ENCODE measurements at places on chromosomes 5 and 9.
A peak's percentile ranks its signal among the peaks of the same experiment; 100 is the strongest.

- DNase-seq, result no peak
These were observed 27.4 kb downstream of the IRX2 start for GRCh38 chr5:2724031-2724581.

- peak; percentile 0 for DNase-seq
These were observed 40.7 kb downstream of the KIAA0825 start for GRCh38 chr5:94577466-94578245.

DNA sequence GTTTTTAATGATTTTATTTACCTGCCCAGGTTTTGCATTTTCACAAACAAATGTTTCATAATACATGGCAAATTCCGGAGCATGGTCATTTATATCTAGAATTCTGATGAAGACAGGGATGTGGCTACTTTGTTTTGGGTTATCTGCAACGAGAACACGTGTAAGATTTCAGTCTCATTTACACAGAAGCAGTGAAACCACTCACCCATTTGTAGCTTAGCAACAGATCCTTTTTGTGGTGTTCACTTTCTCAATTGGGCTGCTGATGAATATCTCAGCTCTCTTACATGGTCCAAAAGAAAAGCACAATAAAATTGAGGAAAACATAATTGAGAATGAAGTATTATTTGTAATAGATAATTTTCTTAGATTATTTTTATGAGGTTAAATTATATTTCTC, 148.6 kb downstream of the CDH9 start:
- DNase-seq, result no peak

- no peak for DNase-seq
These were observed 214.5 kb upstream of the RASA1 start for GRCh38 chr5:87053146-87053545.

DNA sequence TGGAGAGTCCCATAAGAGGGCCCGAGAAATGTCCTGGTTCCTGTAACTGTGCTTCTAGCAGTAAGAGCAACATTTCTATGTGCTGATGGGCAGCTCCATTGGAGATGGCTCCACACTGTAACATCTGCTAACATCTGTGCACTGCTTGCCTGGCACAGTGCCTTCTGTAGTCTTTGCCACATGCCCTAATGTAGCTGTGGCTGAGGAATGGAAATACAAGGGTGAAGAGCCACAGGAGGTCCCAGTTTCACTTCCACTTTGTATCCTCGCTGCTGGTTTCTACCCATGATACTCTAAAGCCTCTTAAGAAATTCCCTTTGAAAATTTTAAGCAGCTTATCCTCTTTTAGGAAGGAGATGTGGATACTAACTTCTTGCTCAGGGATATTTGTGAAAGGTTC, 97.4 kb downstream of the HOMER1 start:
- DNase-seq, result no peak

DNA sequence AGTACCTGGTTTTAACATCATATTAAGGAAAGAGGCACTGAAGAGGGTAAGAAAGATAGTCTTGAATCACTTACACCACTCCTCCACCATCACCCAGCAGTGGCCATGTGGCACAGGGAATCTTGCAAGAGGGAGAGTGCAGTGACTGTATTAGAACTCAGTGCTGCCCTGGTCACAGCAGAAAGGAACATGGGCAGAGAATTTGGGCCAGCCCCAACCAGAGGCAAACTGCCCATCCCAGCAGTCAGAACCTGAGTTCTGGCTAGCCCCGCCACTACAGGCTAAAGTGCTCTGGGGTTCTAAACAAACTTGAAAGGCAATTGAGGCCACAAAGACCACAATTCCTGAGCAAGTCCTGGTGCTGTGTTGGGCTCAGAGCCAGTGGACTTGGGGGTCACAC, 16.7 kb upstream of the EFNA5 start:
- no peak for DNase-seq

DNA sequence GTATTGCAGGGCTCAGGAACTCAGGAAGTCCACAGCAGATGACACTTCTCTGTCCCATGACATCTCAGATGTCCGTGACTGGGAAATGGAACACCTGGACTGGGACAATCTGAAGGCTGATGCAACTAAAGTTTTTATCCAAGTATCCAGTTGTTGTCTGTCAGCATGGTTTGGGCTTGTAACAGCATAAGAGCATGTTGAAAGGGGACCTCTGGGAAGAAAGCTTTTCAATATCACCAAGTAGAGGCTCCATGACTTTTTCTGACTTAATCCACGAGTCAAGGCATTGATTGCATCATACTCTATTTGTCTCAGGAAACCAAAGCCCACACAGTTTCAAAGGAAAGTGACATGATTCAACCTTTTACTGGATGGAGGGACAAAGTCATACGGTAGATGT, 807.7 kb downstream of the MTRR start:
- peak; percentile 3 for DNase-seq

- DNase-seq, result no peak
These were observed 183.2 kb upstream of the POU5F2 start for GRCh38 chr5:93924628-93925027.

DNA sequence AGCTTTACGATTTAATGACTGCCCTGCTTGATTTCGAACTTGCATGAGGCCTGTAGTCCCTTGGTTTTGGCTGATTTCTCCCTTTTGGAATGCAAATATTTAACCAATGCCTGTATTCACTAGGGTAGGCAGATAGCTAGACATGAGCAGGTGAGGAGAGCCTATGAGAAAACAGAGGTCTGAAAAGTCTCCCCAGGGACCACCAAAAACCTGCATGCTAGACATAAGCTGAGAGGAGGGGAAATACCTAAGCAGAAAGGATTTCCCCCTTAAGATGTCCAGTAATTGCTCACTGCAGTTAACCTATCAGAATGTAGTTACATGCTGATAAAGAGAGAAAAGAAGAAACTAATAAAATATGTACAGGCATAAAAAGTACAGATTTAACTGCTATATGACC, 667.4 kb upstream of the SEMA6A start:
- no peak for DNase-seq

- DNase-seq, result no peak
These were observed 14.7 kb downstream of the TNFAIP8 start for GRCh38 chr5:119370486-119370885.

GRCh38 chr9:113648048-113648447, 184.5 kb downstream of the RGS3 start:
- DNase-seq, result no peak

DNA sequence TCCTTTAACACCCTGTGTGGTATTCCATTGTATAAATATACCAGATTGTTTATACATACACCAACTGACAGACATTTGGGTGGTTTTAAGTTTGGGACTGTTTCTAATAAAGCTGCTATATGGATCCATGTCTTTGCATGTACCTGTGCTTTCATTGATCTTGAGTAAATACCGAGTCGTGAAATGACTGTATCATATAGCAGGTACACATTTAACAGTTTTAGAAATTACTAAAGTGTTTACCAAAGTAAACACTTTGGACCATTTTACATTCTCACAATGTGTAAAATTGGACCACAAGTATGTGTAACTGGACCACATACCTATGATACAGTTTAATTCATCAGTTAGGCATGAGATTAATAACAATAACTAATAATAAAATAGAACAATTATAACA, 175.2 kb downstream of the FBXL17 start:
- DNase-seq, result no peak

- DNase-seq, result no peak
These were observed 72.6 kb downstream of the GPBP1 start for GRCh38 chr5:57246426-57246825.

DNA sequence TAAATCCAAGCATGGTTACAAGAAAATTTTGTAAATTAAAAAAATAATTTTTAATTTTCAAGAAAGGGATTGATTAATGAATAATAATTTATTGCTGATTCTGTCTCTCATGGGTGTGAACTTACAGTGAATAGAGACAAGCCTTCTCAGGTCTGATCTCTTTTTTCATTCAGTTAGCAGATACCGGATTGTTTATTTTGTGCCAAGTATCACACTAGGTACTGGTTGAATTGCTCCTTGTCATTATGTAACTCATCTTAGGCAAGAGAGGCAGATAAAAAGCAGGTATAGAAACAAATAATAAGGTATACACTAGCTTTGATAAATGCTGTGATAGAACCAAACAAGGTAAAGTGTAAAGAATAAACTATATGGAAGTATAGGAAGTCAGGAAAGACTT, 283.3 kb downstream of the PJA2 start:
- DNase-seq, result no peak

DNA sequence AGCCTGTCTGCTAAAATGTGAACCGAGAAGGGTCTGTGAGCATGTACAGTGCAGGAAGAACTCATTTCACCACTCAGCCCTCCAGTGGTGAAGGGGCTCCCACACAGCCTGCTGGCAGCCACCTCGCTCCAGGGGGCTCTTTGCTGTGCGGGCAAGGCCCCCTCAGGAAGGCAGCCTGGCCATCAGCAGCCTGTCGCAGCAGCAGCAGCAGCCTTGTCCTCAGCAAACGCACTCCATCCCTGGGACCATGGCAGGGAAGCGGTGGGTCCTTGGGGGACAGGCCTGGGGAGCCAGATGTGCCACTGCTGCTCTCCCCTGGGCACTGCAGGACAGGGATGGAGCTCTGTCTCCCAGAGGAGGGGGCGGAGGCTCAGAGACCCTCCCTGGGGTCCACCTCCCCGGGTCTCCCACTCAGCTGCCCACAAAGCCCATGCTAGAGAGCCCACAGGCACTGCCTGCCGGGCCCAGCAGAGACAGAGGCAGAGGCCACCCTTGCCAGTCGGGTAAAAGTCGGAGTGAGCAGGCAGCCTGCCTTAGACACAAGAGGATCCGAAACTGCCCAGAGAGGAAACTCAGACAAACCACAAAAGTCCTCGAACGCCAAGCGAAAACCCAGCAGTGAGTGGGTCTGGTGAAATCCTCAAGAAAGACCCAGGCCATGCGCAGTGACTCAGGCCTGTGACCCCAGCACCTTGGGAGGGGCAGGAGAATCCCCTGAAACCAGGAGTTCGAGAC, 8.0 kb downstream of the BRD3 start:
- DNase-seq, result peak; percentile 12

DNA sequence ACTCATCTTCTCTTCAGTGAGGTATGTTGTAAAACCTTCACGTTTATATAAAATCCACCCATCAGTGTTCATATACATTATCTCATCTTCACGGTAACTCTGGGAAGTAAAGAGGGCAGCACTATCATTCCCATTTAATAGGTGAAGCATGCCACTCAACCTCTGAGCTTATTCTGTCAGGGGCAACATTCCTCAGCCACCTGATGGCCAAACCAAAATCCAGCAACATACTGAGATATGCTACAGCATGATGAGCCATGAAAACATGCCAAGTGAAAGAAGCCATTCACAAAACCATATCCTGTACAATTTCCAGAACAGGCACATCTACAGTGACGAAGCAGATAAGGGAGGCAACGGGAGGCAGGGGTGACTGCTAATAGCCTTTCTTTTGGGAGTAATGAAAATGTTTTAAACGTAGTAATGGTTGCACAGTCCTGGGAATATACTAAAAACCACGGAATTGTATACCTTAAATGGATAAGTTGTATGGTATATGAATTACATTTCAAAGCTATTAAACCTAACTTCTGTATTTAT, 167.4 kb downstream of the TSSK1B start:
- DNase-seq, result no peak

- DNase-seq, result no peak
These were observed 287.0 kb upstream of the TMEM161B start for GRCh38 chr5:88555674-88556073.

- DNase-seq, result peak; percentile 13
These were observed 155.0 kb downstream of the PRELID2 start for GRCh38 chr5:145680169-145680568.

DNA sequence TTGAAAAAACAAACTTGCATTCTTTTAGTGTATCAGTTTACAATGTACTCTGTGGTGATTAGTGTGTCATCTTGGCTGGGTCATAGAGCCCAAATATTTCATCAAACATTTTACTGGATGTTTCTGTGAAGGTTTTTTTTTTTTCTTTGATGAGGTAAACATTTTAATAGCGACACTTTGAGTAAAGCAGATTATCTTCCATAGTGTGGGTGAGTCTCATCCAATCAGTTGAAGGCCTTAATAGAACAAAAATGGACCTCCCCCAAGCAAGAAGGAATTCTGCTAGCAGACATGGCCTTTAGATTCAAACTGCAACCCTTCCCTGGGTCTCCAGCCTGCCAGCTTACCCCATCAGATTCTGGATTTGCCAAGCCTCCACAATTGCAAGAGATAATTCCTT, 72.5 kb downstream of the FSTL4 start:
- no peak for DNase-seq

- DNase-seq, result no peak
These were observed 1603.0 kb upstream of the C9orf72 start for GRCh38 chr9:29176231-29176630.

DNA sequence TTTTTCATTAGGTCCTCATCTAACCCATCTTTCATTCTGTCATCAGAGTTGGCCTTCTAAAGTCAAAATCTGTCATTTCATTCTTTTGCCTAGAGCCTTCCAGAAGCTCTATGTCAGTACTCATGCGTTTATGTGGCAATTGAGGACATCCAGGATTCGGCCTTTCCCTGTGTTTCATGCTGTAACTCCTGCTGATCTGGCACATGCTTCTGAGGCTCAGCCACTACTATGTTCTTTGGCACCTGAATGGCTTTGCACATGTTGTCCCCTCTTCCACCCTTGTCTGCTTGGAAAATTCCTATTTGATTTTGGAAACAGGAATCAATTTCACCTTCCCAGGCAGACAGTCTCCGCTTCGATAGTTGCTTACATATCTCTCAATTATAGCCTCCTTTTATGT, 84.9 kb downstream of the GDNF start:
- no peak for DNase-seq

DNA sequence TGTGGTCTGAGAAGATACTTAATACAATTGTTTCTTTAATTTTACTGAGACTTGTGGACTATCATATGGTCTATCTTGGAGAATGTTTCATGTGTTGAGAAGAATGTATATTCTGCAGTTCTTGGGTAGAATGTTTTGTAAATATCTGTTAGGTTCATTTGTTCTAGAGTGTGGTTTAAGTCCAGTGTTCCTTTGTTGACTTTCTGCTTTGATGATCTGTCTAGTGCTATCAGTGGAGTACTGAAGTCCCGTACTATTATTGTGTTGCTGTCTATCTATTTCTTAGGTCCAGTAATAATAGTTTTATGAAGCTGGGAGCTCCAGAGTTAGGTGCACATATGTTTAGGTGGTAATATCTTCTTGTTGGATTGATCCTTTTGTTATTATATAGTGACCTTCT, 36.1 kb downstream of the IQGAP2 start:
- DNase-seq, result no peak

DNA sequence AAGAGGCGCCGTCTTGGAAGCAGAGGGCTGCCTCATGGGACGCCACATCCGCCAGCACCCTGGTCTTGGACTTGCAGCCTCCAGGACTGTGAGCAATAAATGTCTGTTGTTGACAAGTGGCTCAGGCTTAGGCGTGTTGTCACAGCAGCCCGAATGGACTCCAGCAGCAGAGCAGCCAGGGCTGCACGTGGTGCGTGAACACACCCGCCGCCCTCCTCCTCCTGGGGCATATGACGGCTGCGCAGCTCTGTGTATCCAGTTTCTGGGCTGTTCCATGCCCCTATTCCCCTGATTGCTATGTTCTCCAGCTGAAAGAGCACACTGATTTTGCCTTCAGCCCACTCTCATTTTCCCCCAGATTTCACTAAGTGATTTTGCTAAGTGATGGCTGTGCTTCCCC, 36.0 kb upstream of the CLPTM1L start:
- no peak for DNase-seq
